ENCODE measurements at places on chromosomes 1 and 21.

GRCh38 chr1:143699731-143700130 is 272.1 kb downstream of the FAM72C start:
- DNase-seq: no peak

- no peak for DNase-seq
Observed at GRCh38 chr1:172956871-172957270, 93.9 kb downstream of the TNFSF18 start.

GRCh38 chr1:209775678-209776077 is 8.7 kb downstream of the C1orf74 start:
- no peak for DNase-seq

DNA sequence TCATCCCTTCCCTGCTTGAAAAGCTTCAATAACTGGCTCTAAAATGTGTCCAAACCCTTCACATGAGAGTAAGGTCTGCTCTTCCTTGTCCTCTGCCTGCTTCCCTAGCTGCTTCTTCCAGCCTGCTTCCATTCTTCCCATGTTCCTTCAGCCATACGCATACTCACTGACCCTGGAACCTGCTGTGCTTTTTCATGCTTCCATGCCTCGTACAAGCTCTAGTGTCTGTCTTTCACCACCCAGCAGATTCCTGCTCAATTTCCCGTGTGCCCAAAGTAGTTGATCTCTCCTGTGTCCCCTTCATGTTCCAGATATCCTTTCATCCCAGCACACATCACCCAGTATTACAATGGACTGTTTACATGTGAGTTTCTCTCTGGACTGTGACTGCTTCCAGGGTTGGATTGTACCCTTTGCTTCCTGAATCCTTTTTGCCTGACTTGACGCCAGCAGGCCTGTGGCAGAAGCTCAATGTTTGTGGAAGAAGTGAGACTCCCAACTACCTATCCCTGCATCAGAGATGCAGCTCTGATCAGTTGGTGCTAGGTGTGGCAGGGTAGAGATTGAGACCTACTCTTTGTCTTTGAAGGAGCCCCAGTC is 35.9 kb upstream of the RNF19B start:
- DNase-seq: no peak

GRCh38 chr1:113874012-113874879 is 2.7 kb upstream of the PTPN22 start:
- DNase-seq: no peak

- peak; percentile 22 for DNase-seq
Observed at GRCh38 chr1:20430355-20431175, 55.4 kb downstream of the CAMK2N1 start.

- no peak for DNase-seq
Observed at GRCh38 chr1:225253173-225253572, 174.7 kb downstream of the LBR start.

GRCh38 chr21:25859235-25859929 is 124.6 kb downstream of the GABPA start:
- no peak for DNase-seq

- no peak for DNase-seq
Observed at GRCh38 chr1:118615066-118615465, 373.1 kb downstream of the TBX15 start.

DNA sequence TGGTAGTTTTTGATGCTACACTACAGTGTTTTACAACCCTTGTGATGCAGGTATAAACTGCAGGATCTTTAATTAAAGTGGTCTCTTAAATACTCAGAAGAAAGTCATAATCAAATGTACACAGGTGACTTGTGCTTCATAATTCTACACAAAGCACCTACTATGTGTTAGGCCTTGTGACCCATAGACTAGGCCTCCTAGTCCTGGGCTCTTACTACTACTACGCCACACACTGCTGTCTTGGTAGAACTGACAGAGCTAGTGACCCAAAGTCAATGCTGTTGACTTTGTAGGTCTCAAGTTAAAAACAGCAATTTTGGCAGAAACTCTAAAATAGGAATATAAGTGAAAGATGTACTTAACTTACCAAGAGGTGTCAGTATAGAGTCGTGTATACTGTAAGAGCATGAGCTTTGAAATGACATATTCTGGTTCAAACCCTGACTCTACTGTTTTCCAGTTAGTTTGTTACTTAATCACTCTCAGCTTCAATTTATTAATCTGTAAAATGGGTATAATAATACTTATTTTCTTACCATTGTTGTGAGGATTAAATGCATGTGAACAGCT is 48.6 kb upstream of the LMO4 start:
- DNase-seq: no peak
